ENCODE measurements at places on chromosomes 7 and 10.

DNA sequence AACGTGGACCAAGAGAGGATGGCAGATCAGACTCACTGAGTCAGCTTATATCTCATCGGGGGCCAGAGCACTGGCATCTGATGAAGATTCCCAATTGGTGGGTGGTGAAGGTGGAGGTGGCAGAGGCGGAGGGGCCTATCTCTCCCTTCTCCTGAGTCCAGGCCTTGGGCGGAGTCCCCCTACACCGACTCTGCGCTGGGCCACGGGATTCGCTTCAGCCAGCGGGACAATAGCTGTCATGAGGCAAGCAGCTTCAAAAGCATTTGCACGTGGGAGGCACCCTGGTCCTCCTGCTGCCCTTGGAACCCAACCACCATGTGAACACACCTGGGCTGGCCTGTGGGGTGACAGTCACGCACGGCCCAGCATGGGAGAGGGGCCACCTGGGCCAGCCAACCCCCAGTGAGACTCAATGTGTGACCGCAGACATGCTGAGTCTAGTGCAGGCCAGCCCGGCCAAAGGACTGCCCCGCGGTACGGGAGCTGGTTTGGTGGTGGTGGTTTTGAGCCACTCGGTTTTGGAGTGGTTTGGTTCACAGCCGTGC, 466.8 kb upstream of the FOXK1 start:
- DNase-seq: no peak

GRCh38 chr10:132833421-132834111, 47.6 kb upstream of the NKX6-2 start:
- no peak for DNase-seq

GRCh38 chr7:133645884-133646391, 393.1 kb downstream of the EXOC4 start:
- DNase-seq: no peak

DNA sequence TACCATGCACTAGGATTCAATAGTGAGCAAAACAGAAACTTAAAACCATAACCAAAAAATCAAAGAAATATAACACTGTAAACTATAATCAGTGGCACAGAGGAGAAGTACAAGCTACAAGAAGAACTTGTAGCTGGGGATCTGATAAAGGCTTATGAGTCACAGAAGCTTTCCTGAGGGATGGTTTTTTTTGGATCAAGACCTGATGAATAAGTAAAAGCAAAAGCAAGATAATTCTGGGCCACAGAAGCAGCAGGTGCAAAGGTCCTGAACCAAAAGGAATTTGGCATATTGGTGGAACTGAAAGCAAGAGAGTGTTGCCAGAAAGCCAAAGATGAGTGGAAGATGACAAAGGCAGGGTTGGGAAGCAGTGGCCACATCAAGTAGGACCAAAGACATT, 37.4 kb upstream of the BET1 start:
- DNase-seq: no peak

GRCh38 chr7:107312418-107312817, 143.6 kb downstream of the HBP1 start:
- no peak for DNase-seq

- DNase-seq: no peak
These were observed 69.8 kb downstream of the PRKAG2 start for GRCh38 chr7:151806952-151807775.

GRCh38 chr7:116236020-116236630, 25.8 kb downstream of the TES start:
- no peak for DNase-seq

DNA sequence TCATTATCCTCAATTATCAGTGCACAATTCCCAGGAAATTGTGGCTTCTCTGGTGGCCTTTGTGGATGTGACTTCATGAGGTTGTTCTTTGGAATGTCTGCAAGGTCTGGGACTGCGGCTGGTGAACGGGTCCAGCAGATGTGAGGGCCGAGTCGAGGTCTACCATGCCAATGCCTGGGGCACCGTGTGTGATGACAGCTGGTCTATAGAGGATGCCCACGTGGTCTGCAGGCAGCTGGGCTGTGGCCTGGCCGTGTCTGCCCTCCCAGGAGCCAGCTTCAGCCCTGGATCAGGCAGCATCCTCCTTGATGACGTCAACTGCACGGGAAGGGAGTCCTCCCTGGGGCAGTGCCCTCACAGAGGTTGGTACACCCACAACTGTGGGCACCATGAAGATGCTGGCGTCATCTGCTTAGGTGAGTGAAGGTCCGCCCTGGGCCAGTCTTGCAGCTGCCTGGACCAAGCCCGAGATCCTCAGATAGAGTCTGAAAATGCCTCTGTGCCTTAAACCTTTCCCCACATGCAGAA, 46.9 kb downstream of the CUZD1 start:
- DNase-seq: no peak
